Anterior cingulate cortex (tissue), 58 donors: ENCODE measurements at places on chromosomes 12 and 14.
A peak's percentile ranks its signal among the peaks of the same experiment; 100 is the strongest.

GRCh38 chr12:46725332-46725731 is 100.5 kb downstream of the SLC38A4 start:
- DNase-seq, result no peak

DNA sequence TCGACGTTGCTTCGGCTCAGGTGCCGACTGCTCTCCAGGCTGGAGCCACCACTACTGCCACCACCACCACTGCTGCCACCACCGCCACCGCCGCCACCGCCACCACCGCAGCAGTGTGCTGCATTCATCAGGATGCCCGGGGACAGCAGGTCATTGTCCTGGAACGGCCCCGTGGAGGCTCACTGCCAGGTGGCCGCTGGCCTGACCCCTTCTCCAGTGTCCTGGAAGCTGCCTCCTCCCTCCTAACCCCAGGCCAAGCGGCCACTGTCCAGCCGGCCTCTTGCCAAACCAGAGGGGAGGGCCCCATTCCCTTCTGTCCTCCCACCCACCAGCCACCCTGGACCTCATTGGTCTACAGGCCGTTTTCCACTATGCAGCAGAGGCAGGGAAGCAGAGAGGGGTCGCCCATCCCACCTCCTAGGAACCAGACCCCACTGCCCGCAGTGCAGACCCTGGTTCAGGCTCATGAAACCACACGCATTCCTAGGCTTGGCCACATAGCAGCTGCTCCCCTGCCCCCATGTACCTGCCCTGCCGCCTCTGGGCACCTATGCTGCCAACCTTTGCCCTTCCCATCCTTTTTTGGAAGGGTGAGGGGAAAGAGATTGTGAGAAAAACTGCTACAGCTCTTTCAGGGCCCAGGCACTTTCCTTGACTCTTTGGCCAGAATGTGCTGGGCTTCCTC is 15.2 kb downstream of the ARL6IP4 start:
- no peak for DNase-seq

DNA sequence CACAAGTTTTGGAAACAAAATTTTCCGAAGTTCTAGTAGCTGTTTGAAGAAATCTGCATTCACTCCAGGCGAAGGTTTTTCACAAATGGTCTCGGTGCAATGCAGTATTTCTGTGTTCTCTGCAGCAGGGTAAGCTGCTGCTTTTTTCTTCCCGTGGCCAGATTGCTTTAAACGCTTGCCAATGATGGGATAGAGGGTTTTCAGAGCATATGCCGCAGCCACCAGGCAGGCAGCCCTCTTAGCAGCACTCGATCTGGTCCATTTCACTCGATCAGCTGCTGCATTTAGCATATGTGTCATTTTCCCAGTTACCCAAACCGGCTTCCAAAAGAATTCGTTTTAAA is 315 bp downstream of the ABCD2 start:
- DNase-seq, result peak; percentile 45

- no peak for DNase-seq
Observed at GRCh38 chr14:87952307-87953094, 40.5 kb downstream of the GALC start.

GRCh38 chr14:100155049-100155621 is 4.3 kb downstream of the DEGS2 start:
- DNase-seq, result no peak

- no peak for DNase-seq
Observed at GRCh38 chr12:49388682-49389386, 21.6 kb downstream of the SPATS2 start.

DNA sequence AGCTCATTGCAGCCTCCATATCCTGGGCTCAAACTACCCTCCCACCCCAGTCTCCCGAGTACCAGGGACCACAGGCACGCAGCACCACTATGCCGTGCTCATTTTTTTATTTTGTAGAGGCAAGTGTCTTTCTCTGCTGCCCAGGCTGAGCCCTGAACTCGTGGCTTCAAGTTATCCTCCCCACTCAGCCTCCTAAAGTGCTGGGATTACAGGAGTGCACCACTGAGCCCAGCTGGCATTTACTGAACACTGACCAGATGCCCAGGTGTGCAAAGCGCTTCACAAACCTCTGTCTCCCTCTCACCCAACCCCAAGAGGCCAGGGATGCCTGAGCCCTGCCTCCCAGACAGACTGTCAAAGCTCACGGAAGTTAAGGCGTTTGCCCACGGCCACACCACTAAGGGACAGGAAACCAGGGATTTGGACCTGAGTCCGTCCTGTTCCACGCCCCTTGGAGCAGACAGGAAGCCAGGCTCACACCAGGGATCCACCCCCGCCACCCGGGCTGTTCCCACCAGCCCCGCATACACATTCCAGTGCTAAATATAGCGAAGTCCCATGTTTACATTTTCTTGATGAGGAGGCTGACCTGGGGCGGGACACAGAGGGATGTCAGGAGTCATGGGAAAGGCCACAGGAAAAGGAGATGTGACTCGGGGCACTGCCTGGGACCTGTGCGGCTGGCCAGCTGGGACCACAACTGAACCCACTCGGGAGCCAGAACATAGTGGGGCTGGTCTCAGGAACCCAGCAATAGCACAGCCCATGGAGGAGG is 51.2 kb downstream of the TESC start:
- DNase-seq, result no peak

DNA sequence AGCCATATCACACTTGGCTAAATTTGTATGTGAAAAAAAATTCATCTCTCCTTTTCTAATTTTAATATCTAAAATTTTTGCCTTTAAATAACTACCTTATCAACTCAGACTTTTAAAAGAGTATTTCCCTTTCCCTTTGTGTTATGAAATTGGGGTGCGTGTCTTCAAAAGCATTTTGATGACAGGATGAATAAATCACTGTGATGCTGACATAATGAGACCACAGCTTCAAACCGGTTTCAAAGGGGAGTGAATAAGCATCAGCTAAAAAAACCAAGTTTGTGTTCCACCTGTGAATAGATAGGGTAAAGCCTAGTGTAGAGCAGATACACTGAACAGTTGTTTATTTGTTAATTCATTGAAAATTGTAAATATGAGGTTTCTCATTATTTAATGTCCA is 85.0 kb downstream of the LGR5 start:
- no peak for DNase-seq

GRCh38 chr14:50425816-50426215 is 29.1 kb upstream of the CDKL1 start:
- DNase-seq, result no peak

GRCh38 chr14:35861204-35861868 is 35.2 kb downstream of the BRMS1L start:
- DNase-seq, result no peak

DNA sequence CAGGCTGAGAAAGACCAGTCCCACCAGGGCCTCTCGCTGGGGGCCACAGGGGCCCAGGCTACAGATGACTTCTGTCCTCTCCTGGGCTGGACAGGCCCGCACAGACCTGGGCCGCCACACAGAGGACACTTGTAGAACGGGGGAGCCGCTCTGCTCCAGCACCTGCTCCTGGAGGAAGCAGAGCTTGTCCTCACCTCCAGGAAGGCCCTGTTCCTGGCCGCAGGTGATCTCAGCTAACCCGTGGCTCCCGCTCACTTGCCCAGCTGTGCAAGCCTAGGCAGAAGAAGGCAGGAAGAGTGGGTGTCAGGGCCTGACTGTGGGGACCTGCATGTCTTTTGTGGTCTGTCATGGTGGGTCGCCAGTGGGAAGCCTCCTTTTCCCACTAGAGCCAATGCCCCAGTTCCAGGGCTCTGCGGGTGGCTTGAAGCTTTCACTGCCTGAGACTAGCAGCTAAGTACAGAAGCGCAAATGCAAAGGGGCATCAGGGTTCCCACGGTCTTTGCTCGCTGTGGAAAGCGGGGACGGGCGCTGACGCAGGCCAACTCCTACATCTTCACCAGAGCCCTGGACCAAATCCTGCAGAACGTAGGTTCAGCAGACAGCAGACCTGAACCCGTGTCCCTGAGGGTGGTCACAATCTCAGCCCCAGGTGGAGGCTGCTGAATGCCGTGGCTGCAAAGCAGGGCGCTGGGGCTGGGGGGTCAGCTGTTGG is 8.8 kb upstream of the CEP170B start:
- DNase-seq, result no peak

DNA sequence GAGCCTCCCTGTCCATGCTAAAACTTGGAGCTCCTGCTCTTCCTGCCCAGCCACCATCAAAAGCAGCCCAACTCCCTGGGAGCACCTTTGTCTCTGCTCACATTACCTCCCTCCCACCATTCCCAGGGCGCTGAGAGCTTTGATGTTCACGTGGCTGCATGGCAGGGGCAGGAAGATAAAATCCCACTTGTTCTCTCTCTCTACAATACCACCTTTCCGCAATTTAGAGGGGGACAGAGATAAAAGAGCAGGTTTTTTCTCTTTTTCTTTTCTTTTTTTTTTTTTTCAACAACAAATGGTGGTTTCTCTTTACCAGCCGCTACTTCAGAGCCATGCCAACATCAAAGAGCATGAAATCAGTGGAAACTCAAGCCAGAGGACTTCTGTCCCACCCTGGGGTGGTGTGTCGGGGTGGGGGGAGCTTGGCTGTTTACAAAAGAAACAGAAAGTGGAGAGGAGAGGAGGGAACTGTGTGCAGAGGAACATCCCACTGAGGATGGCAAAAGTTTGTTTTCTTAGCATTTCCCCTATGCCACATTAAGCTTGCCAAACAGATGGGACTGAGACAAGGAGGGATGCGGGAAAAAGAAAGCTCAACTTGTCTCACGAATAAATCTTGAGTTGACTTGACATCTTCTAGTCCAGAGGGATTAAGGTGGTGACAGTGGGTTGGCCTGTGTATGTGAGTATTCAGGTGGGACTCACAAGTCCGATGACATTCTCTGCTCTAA is 103.7 kb upstream of the NUDT4 start:
- DNase-seq, result no peak

- DNase-seq, result peak; percentile 76
Observed at GRCh38 chr14:56117765-56118610, at the start of gene PELI2. Gene PELI2 (plus strand): TSS chr14:56118411. CDS start chr14:56118661, 250 bp downstream.

- no peak for DNase-seq
Observed at GRCh38 chr12:107435072-107435471, 250.5 kb upstream of the PWP1 start.

- no peak for DNase-seq
Observed at GRCh38 chr12:15181017-15181683, 40.1 kb downstream of the RERG start.

GRCh38 chr12:117390866-117391265 is 29.4 kb upstream of the NOS1 start:
- DNase-seq, result no peak

- no peak for DNase-seq
Observed at GRCh38 chr14:68199554-68200151, 380.1 kb downstream of the RAD51B start.

DNA sequence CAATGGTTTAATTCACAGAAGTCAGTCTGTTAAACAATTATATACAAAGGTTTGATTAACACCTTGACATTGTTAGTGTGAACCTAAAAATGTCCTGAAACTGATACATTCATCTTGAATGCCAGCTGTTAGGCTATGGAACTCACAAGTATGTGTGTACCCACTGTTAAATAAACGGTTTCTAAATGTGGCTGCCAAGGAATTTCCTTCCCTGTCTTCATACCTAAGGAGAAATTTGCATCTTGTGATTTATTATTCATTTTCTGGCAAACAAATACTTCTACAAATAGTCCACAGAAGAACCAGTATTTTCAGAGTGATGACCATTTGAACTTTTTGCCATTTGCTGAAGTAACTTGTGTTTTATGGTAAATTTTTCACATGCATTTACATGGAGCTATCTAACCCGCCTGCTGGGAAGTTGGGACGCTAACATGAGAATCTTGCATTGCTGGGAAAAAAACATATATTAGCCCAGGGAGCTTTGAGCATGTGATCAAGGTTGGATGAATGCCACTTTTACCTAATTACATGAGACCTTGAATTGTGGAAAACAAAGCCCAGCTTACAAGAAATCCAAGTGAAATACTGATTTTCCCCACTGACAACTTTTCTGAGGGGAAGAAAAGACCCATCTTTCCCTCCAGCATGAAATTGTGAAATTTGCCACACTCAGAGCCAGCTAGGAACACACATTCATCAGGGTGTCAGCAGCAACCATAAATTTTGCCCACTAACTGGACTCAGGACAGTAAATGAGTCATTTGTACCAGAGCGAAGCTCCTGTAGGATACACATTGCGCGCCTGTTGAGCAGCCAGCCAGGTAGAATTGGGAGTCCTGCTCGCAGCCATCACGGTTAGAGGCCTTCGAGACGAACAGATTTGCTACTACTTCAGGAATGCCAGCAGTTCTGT is 118.0 kb downstream of the KICS2 start:
- no peak for DNase-seq

GRCh38 chr14:31043379-31043778 is 17.2 kb upstream of the STRN3 start:
- DNase-seq, result no peak

GRCh38 chr12:121766290-121767039 is 27.0 kb downstream of the RHOF start:
- DNase-seq, result no peak

DNA sequence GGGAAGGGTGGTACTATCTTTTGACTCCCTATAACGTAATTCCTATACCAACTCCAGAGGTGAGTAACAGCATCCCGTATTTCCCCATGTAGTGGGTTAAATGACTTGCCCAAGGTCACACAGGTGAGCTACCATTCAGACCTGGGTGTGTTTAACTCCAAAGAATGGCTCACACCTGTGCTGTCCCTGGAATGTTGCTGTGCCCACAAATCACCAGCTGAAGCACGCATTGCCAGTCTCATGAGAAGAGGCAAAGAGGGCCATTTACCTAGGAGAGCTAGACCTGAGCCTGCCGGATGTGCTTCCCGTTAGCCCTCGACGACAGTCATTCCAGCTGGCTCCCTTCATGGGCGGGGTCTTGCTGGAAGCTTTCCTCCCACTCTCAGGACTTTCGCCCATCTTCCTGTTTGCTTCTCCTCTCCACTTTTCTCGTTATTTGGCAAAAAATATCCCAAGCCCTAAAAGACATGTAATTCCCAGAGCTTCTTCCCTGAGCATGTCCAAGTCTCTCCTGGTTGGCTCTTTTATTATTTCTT is 106.6 kb upstream of the VASH1 start:
- DNase-seq, result no peak

GRCh38 chr12:6896846-6897435 is 7.7 kb upstream of the LRRC23 start:
- DNase-seq, result no peak

DNA sequence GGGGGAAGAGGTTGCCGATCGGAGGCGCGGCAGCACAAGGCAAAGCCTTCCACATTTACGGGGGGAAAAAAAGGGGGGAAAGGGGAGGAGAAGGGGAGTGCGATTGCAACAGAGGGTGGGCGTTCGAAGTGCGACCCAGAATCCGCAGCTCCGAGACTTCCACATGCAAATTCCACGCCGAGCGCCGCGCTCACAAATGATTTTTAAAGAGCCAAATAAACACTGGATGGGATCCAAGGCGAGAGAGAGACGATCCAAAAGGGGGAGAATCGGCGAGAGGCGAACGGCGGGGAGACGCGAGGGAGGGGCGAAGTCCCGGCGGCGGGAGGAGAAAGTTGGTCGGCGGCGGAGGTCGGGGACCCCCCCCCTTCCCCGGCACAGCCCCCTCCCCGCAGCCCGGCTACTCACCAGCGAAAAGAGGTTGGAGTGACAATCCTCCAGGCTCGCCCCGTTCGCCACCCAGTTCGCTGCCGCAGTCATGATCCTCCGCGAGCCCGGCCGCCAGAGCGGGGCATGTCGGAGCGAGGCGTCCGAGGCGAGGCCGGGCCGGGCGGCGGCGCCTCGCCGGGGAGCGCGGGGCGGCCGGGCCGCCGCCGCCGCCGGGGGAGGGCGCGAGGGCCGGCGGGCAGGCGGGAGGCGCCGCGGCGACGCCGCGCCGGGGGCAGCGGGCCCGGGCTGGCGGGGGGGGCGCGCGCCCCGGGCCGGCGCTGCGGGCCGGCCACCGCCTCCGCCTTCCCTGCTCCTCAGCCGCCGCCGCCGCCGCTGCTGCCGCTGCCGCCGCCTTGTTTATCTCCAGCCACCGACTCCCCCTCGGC is 634 bp downstream of the MED13L start:
- peak; percentile 47 for DNase-seq

GRCh38 chr14:96102081-96102856 is 63.1 kb downstream of the C14orf132 start:
- no peak for DNase-seq
